ENCODE measurements at places on chromosomes 2 and 18.

DNA sequence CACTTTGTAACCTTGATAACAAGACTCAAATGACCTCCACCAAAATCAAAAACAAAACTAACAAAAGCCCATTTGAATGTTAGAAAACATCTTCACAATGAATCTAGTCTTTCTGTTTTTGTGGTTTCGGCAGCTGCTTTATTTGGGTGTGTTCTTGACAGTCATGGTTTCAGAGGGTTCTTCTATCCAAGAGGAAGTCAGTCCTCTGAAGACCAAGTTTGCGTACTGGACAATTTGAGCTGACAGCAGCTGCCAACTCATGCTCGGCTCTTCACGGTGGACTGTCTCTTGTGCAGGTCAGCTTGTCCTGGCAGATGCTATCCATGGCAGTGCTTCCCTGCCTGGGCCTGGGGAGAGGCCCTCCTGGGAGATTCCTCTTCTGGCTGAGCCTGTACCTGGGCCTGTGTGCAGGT lies 91.0 kb downstream of the TMEM17 start:
- no peaks in the 10 kb centered on the region for H3K27me3 ChIP-seq
- no peak overlapping the region for H3K4me3 ChIP-seq
- peaks cover 16% of the 10 kb centered on the region for H3K4me1 ChIP-seq

GRCh38 chr2:65916785-65917295 lies 484.4 kb upstream of the SPRED2 start:
- no peak overlapping the region for H3K4me3 ChIP-seq
- DNase-seq = no peak
- H3K36me3 ChIP-seq = no peaks in the 10 kb centered on the region
- H3K27me3 ChIP-seq = no peaks in the 10 kb centered on the region
- no peak overlapping the region for H3K27ac ChIP-seq
- H3K4me1 ChIP-seq = peaks cover 3% of the 10 kb centered on the region

DNA sequence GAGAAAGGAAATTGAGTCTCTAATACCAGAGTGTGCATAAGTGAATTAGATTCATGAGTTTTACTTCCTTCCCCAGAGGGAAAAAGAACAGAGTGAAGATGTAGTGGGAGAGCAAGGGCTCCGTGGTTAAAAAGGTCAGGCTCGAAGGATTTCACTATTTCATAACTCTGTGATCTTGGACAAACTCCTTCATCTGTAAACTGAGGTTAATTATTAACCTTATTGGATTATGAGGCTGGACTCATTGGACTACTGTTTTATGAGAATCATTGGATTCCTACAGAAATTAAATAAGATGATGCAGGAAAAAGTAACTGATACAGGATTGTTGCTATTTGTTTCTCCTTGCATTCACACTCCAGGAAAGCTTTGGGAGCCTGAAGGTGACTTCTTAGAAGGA lies 45.0 kb downstream of the SRD5A2 start:
- no peaks in the 10 kb centered on the region for H3K4me1 ChIP-seq
- no peaks in the 10 kb centered on the region for H3K36me3 ChIP-seq
- H3K27ac ChIP-seq = no peak overlapping the region
- DNase-seq = no peak

- no peaks in the 10 kb centered on the region for H3K36me3 ChIP-seq
- no peak overlapping the region for H3K27ac ChIP-seq
- H3K4me3 ChIP-seq = no peak overlapping the region
- H3K27me3 ChIP-seq = no peaks in the 10 kb centered on the region
- no peaks in the 10 kb centered on the region for H3K4me1 ChIP-seq
- no peak for DNase-seq
These were observed 34.6 kb upstream of the PAX3 start for GRCh38 chr2:222333397-222333796.

DNA sequence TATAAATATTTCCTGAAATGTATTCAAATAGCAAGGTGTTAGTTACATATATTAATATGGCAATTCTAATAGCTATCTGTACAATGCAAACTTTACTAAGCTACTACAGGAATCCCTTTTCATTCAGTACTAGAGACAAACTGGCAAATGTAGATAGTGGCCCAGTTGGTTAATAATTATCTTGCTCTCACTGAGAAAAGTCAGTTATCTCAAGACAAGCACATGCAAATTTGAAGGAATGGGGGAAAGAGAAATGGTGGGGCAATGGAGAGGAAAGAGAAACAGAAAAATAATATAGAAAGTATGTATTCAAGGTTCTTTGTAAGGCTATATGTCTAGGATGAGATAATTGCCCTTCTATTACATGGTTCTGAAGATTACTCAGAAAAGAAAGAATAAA lies 280.0 kb downstream of the FIGN start:
- H3K36me3 ChIP-seq = no peaks in the 10 kb centered on the region
- no peaks in the 10 kb centered on the region for H3K4me1 ChIP-seq
- DNase-seq = no peak
- no peak overlapping the region for H3K27ac ChIP-seq
- H3K4me3 ChIP-seq = no peak overlapping the region

- H3K4me1 ChIP-seq = no peaks in the 10 kb centered on the region
- no peaks in the 10 kb centered on the region for H3K36me3 ChIP-seq
- H3K27me3 ChIP-seq = no peaks in the 10 kb centered on the region
- H3K27ac ChIP-seq = no peak overlapping the region
- no peak overlapping the region for H3K4me3 ChIP-seq
- DNase-seq = no peak
These were observed 778.3 kb upstream of the CDH7 start for GRCh38 chr18:64972545-64972944.

DNA sequence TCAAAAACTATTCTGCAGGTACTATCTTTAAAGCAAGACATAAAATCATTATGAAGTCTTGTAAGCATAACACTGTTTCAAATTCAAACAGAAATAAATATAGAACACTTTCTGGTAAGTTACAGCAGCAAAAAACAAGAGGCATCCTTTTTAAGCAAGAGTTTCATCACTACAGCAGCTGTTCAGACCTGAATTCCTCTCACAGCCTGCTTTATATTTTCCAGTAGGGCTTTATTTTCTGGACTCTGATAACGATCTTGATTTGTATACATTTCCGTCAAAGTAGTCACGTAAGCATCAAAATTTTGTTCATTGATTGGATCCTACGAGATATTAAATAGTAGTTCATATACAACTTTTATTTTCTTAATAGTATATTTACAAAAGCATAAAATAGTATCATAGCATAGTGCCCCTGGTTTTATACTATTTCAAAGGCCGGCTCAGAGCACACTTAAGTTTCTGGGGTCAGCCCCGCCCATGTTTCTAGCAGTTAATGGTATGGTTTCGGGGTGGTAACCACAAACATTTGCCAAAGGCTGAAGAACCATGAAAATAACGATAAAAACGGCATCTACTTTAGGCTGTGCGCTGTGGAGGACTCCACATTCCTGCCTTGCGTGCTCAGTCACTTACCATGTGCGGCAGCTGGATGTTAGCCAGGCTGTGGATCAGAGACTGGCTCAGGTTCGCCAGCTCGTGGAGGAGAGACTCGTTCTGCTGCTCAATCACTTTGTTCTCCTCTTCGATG lies 47.5 kb upstream of the PXDN start:
- no peak for DNase-seq
- H3K36me3 ChIP-seq = no peaks in the 10 kb centered on the region
- H3K4me1 ChIP-seq = no peaks in the 10 kb centered on the region
- H3K27me3 ChIP-seq = no peaks in the 10 kb centered on the region
- no peak overlapping the region for H3K27ac ChIP-seq
